ENCODE measurements at places on chromosomes 1 and 21.

DNA sequence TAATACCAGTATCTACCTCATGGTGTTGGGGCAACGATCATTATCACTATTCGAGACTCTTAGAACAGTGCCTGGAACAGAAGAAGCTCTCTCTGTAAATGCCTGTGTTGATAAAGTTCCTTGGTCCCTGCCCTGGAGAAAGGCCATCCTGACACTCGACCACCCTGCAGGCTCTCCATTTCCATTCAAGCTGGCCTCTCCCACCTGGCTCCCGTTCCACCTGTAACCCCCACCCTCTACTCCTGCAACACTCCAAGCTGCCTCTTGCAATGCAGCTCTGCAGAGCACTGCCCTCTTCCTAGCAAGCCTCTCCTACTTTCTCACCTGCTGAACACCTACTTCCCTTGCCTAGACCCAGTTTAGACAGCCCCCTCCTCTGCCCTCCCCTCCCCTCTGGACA lies 6.1 kb downstream of the SPOCD1 start:
- DNase-seq = no peak

- DNase-seq = no peak
Observed at GRCh38 chr1:119794230-119794875, 16.9 kb downstream of the REG4 start.

GRCh38 chr1:54230507-54231339 lies 30.8 kb downstream of the MRPL37 start:
- DNase-seq = no peak

DNA sequence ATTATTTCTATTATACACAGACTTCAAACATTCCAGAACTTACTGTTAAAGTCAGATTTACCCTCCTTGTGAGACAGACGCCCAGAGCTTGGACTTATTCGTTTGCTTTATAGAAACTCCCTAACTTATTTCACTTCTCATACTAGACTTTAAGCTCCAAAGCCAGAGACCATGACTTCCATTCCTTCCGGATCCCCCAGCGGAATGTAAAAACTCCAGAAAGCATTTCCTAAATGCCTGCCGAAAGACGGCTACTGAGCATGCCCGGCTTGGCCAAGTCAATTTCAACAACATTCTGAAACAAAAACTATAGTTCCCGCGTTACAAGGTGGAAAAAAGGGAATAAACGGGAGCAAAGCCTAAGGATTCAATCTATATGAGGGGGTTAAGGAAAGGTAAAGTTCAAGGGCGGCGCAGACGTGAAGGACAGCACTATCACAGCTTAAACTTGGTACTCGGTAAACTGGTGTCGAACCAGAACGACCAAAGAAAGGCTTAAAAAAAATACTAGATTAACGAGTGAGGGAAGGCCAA lies 1.1 kb downstream of the USP48 start:
- no peak for DNase-seq

DNA sequence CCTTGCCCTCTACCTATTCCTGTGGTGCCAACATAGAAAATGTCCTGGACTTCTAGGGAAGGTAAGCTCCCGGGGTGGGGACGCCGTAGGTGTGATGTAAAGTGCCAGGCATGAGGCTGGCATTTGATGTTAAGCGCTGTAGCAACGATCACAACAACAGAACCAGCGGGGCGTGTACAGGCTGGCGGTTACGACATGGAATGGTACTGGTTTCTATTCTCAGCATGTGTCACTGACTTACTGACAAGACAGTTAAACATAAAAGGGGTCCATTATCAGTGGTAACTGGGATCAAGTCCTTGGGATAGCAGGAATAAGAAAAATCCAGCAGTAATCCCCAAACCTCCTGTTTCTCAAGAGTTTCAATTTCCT lies 58.9 kb downstream of the TGFBR3 start:
- no peak for DNase-seq

DNA sequence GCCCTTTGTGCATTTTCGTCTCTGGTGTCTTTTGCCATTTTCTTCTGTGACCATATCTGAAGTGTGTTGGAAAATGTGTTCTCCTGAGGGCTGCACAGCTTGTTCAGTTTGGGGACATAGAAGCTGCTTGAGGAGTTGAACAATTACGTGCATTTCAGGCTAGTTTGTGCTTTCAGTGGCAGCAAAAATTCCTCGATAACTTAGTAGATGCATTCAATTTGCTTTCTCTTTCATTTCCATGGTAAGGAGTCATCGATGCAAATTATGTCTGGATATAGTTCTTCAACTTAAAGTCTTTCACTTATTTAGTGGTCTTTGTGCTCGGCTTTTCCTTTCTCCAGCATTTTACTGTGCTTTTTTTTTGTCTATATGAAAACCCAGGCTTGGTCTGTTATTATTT lies 441.5 kb downstream of the PLA2G4A start:
- no peak for DNase-seq

- no peak for DNase-seq
Observed at GRCh38 chr1:157239936-157240335, 101.7 kb upstream of the ETV3 start.

DNA sequence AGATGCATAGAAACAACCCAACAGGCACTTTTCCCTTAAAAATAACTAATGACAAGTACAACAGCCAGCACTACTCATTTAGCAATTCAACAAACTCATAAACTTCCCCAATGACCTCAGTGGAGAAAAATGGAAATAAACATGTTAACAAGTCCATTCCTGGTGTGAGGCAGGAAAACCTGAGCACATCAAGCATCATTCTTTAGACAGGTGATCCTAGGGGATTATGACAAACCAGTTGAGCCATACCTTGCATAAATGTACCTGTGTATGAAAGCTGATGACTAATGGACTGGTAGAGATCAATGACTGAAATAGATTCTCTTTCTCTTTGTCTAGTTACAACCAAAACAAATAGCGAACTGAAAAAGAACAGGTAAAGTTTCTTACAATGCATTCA lies 7.0 kb downstream of the COL24A1 start:
- DNase-seq = no peak

- DNase-seq = peak; percentile 99
Observed at GRCh38 chr1:158485455-158485854, 13.4 kb downstream of the OR10R2 start.

GRCh38 chr1:29517251-29518086 lies 281.1 kb downstream of the PTPRU start:
- DNase-seq = no peak

DNA sequence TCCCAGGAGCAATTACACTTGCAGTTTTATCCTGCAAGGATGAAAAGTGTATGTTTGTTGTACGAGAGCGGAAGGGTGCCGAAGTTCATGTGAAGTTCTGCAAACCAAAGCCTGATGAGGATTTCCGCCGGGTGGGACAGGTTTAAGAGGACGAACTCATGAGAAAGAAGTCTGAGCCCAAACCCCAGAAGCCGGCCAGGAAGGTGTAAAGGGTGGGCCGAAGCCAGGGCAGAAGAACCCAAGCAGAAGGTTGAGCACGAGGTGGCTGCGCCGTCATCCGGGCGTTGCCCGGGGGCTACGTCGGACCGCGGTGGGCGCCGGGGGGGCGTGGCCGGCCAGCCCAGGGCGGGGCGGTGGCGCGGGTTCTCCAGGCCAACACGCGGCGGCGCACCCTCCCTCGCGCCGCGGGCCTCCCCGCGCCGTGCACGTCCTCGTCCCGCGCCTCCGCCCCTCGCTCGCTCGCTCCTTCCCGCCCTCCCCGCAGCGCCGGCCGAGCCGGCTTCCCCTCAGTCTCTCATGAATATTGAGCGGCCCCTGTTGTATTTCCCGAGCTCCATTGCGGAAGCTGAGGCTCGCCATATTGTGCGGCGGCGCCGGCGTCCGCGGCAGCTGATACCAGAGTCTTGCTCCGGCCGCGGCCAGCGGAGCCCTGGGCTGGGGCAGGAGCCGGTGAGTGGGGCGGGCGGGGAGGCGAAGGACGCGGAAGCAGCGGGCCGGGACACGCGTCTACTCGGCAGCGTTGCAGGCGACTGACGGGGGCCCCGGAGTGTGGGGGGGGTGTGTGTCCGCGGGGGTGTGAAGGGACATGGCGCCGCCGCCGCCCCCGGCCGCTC lies at the start of gene RNF2:
RNF2 (plus strand) TSS at position 578 of the 833 bp plus-strand sequence. CDS start 41,996 bp downstream, outside the sequence.
- peak; percentile 72 for DNase-seq

GRCh38 chr21:32525282-32525681 lies 60.0 kb downstream of the TCP10L start:
- DNase-seq = no peak

- DNase-seq = no peak
Observed at GRCh38 chr21:45381036-45381787, 23.8 kb upstream of the COL18A1 start.

Measured in NCI-H1105 treated with DMSO at 0.1 percent for 48 hours (cell line).